Pericardium fibroblast (primary cell): ENCODE measurements at places on chromosomes 16 and 17. TPM values are rescaled to one million over a fixed set of nuclear protein-coding genes. Genes with fewer than 3 reads are reported as not detected.

The SOX8 gene
- total RNA-seq: 0.70 and 1.1 TPM in 2 replicates

The OSGIN1 gene
- 2.1 and 3.1 TPM in 2 replicates for total RNA-seq

The CHST5 gene
- total RNA-seq: not detected in 2 replicates

The DDX42 gene
- total RNA-seq: 28.0 and 46.6 TPM in 2 replicates
